Trophoblast cell (in vitro differentiated cells and primary cell): ENCODE measurements at places on chromosomes 13 and 19.

DNA sequence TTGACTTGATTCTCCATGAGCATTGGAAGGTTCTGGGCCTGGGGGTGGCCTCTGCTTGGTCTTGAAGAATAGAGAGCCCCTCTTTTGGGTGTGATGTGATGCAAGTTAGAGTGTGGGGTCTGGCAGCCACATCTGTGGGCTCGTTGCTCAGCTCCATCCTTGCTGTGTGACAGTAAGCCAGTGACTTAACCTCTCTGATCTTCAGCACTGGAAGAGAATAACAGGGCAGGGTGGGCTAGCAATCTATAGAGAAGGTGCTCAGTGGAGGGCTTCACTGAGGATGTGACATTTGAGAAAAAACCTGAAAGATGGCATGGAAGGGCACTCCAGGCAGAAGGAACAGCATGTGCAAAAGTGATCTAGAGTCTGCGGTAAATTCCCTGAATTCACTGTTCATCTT, 28.2 kb downstream of the CELF5 start:
- no peak for DNase-seq
- no peaks in the 10 kb centered on the region for H3K36me3 ChIP-seq
- H3K4me1 ChIP-seq: no peaks in the 10 kb centered on the region
- H3K27ac ChIP-seq: no peak overlapping the region

GRCh38 chr19:6568816-6569215, 22.1 kb downstream of the CD70 start:
- H3K4me3 ChIP-seq: no peak overlapping the region
- no peaks in the 10 kb centered on the region for H3K4me1 ChIP-seq

DNA sequence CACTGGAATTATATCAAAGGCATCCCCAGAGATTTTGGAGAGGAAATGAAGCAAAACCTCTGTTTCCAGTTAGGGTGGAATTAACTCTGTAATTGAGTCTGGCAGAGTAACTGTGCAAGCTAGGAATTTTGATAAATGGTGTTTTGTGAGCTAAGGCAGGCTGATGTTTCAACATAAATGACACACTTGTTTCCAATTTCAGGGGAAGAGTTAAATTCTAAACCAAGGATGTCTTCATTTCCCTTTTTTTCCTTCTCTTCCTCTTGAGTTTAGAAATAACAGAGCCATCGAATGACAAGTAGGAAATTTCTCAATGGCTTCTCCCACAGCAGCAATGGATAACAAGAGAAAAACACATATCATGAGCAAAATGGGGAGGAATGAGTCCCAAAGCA, 131.2 kb downstream of the IRS2 start:
- H3K36me3 ChIP-seq: no peaks in the 10 kb centered on the region
- no peaks in the 10 kb centered on the region for H3K4me1 ChIP-seq
- no peak overlapping the region for H3K27ac ChIP-seq
- no peak overlapping the region for H3K4me3 ChIP-seq

DNA sequence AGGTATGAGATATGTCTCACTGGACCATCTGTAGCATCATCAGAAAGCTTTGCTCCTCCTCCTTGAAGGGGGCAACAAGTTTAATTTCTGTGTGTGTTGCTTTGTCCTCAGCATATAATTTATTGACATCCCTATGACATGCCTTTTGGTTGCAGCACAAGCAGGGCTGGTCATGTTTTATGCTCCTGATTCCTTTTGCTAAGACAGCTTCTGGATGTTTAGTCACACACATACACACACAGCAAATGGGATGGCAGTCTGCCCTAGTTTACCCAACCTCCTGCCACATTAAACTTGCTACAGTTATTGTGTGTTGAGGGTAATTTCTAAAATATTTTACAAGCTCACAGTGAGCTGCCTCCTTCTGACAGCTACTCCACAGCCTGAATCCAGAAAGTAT, 217.9 kb upstream of the RXFP2 start:
- DNase-seq: no peak
- no peaks in the 10 kb centered on the region for H3K27me3 ChIP-seq
- H3K36me3 ChIP-seq: no peaks in the 10 kb centered on the region
- H3K4me3 ChIP-seq: no peak overlapping the region
- H3K4me1 ChIP-seq: no peaks in the 10 kb centered on the region

- no peaks in the 10 kb centered on the region for H3K4me1 ChIP-seq
- DNase-seq: peak; percentile 21
- H3K27me3 ChIP-seq: no peaks in the 10 kb centered on the region
- no peak overlapping the region for H3K27ac ChIP-seq
Observed at GRCh38 chr19:29467824-29468401, 57.9 kb upstream of the VSTM2B start.

GRCh38 chr13:50713523-50714248, 129.8 kb downstream of the DLEU7 start:
- H3K27ac ChIP-seq: no peak overlapping the region
- DNase-seq: peak; percentile 61
- H3K27me3 ChIP-seq: no peaks in the 10 kb centered on the region
- no peaks in the 10 kb centered on the region for H3K4me1 ChIP-seq
- no peak overlapping the region for H3K4me3 ChIP-seq

DNA sequence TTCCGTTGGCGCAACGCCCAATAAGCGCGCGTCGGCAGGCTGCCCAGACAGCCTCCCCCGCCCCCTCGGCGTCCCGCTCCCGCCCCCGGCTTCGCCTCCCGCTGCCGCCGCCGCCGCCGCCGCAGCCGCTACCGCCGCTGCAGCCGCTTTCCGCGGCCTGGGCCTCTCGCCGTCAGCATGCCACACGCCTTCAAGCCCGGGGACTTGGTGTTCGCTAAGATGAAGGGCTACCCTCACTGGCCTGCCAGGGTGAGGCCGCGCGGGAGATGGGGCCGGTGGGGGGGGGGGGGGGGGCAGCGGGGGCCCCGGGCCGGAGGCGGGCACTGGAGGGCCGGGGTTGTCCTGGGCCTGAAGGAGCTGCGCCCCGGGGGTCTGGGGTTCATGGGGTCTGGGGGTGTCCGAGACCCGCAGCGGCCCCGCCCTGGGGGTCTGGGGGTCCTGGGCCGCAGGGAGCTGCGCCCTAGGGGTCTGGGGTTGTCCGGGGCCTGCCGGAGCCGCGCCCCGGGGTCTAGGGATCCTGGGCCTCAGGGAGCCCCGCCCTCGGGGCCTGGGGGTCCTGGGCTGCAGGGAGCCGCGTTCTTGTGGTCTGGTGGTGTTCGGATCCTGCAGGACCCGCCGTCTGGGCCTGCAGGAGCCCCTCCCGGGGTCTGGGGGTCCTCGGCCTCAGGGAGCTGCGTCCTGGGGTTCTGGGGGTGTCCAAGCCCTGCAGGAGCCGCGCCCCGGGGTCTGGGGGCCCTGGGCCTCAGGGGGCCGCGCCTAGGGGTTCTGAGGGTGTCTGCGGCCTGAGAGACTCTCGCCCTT, at the start of gene HDGFL2:
HDGFL2 (plus strand) TSS at position 124 of the 801 bp plus-strand sequence; CDS start at position 178, 54 bp downstream.
- peaks cover 13% of the 10 kb centered on the region for H3K4me1 ChIP-seq
- peak within 1 kb of the TSS; percentile 45 for H3K27ac ChIP-seq
- DNase-seq: no peak
- peak within 1 kb of the TSS; percentile 96 for H3K4me3 ChIP-seq
- peaks cover 22% of the 10 kb centered on the region for H3K36me3 ChIP-seq

DNA sequence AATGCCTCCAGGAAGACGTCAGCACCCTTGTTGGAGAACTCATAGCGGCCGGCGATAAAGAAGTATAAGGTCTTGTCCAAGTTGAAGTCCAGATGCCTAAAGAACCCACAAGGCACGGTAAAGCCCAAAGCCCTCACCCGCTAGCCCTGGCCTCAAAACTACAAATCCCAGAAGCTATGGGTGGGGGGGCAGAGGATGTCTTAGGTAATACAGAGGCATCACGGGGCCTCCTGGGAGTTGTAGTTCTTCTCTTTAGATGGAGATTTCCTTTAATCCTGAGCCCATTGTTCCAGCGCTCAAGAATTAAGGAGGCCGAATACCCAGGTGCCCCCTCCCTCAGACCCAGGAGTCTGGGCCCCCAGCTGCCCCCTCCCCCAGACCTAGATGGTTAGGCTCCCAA, 10.8 kb downstream of the GYS1 start:
- no peak overlapping the region for H3K27ac ChIP-seq
- no peaks in the 10 kb centered on the region for H3K4me1 ChIP-seq
- no peak for DNase-seq
- H3K27me3 ChIP-seq: no peaks in the 10 kb centered on the region
- no peak overlapping the region for H3K4me3 ChIP-seq
- H3K36me3 ChIP-seq: peaks cover 65% of the 10 kb centered on the region

GRCh38 chr13:60392131-60392530, 4.9 kb upstream of the TDRD3 start:
- H3K4me1 ChIP-seq: peaks cover 2% of the 10 kb centered on the region
- H3K27ac ChIP-seq: no peak overlapping the region
- no peak overlapping the region for H3K4me3 ChIP-seq
- no peaks in the 10 kb centered on the region for H3K27me3 ChIP-seq
- no peaks in the 10 kb centered on the region for H3K36me3 ChIP-seq
- DNase-seq: no peak

DNA sequence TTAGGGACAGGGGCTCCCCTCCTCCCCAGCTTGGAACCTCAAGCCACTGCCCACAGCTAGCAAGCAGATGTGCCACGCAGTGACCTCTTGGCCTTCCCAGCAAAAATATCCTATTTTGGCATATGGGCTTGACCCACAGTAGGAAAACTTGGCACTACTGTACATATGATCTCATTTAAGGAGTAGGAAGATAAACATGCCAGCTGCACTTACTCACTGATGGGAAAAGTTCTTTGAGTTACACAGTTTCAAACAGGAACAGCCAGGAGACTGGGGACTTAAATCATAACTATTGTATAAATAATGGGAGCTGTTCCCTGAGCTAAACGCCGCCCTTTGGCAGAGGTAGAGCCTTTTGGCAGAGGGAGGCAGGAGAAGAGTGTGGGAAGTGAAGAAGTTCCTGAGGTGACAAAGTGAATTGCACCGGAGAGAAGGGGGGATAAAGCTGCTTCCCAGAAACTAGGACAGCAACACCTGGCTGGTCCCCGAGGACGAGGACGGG, 6.1 kb downstream of the SACS start:
- H3K27ac ChIP-seq: no peak overlapping the region
- H3K4me1 ChIP-seq: no peaks in the 10 kb centered on the region
- no peaks in the 10 kb centered on the region for H3K36me3 ChIP-seq

- H3K4me1 ChIP-seq: peaks cover 16% of the 10 kb centered on the region
- H3K4me3 ChIP-seq: peak within 1 kb of the TSS; percentile 92
- DNase-seq: no peak
- H3K27ac ChIP-seq: peak within 1 kb of the TSS; percentile 93
- H3K27me3 ChIP-seq: no peaks in the 10 kb centered on the region
Observed at GRCh38 chr19:51368366-51369282, at the start of gene CLDND2. CLDND2 (minus strand) TSS chr19:51369003; CDS start chr19:51368577, 426 bp downstream.

GRCh38 chr19:38543807-38544568, 73.8 kb downstream of the MAP4K1 start:
- no peak overlapping the region for H3K27ac ChIP-seq
- H3K4me3 ChIP-seq: no peak overlapping the region
- peak; percentile 95 for DNase-seq
- H3K36me3 ChIP-seq: no peaks in the 10 kb centered on the region

DNA sequence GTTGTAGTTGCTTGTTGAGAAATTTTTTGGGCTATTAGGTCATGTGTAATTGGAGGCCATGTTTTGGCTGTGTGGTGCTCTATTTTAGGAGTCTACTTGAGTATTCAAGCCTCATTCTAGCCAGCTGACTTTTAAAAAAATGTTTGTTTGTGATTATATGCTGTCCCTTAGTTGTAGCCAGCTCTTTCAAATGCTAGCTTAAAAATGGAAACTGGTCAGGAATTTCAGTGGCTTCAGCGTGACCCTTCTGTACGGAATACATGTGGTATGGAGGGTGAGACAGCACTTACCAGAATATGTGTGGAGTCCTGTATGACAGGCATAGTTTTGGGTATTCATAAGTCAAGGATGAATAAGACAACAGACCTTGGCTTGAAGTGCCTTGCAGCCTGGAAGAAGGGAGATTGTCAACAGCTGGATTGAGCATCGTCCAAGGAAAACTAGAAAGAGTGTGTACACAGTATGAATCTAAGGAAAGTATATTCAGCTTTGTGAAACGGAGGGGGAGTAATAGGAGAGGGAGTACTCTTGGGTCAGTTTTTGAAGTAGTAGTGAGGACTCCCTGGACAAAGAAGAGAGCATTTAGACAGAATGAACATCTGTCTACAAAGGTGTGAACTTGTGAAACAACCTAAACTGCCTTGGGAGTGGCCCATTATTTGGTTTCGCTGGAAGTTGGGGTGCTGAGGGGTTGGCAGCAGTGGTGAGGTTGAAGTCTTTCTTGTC, 20.0 kb upstream of the WTIP start:
- peaks cover 3% of the 10 kb centered on the region for H3K4me1 ChIP-seq
- H3K27me3 ChIP-seq: no peaks in the 10 kb centered on the region
- H3K4me3 ChIP-seq: no peak overlapping the region

DNA sequence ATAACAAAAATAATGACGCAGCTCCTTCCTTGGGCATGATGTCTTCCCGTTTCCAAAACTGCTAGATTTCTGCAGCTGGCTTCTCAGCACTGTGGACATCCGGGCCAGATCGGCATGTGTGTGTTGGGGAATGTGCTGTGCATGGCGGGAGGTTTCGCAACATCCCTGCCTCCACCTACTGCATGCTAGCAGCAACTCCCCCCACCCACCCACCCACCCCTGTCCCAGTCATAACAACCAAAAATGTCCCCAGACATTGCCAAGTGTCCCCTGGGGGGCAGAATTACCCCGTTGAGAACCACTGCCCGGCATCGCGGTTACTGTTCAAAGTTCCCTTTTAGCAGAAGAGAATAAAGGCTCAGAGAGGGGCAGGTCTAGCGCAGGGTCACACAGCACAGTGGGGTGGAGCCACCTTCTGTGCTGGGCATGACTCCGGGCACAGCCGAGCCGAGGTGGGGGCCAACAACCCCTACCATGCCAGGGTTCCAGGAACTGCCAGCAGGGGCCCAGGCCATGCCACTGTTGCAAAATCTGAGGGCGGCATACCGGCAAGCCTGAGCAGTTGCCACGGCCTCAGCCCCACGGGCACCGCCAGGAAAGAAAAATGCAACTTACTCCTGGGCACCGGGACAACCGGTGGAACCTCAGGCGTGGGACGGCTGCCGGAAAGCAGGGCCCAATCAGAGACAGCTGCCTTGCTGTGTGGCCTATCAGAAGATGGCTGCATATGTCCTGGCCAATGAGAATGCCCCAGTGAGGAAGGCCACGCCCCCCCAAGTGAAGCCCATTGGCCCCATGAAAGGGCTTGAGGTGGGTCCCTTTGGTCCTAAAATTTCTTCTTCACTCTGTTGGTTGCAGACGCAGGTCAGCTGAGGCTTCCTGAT, 22.5 kb upstream of the NFIC start:
- no peaks in the 10 kb centered on the region for H3K27me3 ChIP-seq
- H3K36me3 ChIP-seq: no peaks in the 10 kb centered on the region
- peak; percentile 83 for DNase-seq
- H3K4me1 ChIP-seq: no peaks in the 10 kb centered on the region

GRCh38 chr19:11288349-11288748, 7.6 kb upstream of the TSPAN16 start:
- no peak overlapping the region for H3K4me3 ChIP-seq
- H3K27me3 ChIP-seq: no peaks in the 10 kb centered on the region
- no peaks in the 10 kb centered on the region for H3K4me1 ChIP-seq
- DNase-seq: no peak
- H3K36me3 ChIP-seq: no peaks in the 10 kb centered on the region

- no peak for DNase-seq
- no peak overlapping the region for H3K27ac ChIP-seq
Observed at GRCh38 chr19:29552454-29553280, 26.9 kb downstream of the VSTM2B start.

- DNase-seq: peak; percentile 42
- H3K27me3 ChIP-seq: no peaks in the 10 kb centered on the region
- H3K4me1 ChIP-seq: peaks cover 38% of the 10 kb centered on the region
- peak overlapping the region; percentile 96 for H3K27ac ChIP-seq
Observed at GRCh38 chr13:97257228-97257755, 35.2 kb downstream of the MBNL2 start.
